Left renal pelvis (tissue), 4 donors: ENCODE measurements at places on chromosomes 2 and 18.

GRCh38 chr2:5868931-5869330 lies 176.7 kb downstream of the SOX11 start:
- DNase-seq, result no peak

DNA sequence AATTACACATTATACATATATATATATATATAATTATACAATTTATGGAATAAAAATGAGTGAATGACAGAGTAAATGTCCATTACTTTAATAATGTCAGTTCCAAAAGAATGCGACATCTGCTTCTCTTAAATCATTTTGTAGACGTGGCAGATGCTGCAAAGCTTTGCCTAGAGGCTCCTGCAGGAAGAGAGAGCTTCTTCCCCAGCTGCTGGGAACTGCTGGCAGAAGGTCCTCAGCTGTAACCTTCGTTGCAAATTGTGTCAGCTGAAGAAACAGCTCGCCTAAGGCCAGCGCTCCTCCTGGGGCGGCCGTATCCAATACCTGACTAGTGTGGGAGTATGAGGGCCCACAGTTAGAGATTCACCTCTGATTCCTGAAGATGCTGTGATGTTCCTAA lies 9.6 kb upstream of the THNSL2 start:
- no peak for DNase-seq

GRCh38 chr18:44682871-44683221 lies 2.2 kb downstream of the SETBP1 start:
- no peak for DNase-seq

DNA sequence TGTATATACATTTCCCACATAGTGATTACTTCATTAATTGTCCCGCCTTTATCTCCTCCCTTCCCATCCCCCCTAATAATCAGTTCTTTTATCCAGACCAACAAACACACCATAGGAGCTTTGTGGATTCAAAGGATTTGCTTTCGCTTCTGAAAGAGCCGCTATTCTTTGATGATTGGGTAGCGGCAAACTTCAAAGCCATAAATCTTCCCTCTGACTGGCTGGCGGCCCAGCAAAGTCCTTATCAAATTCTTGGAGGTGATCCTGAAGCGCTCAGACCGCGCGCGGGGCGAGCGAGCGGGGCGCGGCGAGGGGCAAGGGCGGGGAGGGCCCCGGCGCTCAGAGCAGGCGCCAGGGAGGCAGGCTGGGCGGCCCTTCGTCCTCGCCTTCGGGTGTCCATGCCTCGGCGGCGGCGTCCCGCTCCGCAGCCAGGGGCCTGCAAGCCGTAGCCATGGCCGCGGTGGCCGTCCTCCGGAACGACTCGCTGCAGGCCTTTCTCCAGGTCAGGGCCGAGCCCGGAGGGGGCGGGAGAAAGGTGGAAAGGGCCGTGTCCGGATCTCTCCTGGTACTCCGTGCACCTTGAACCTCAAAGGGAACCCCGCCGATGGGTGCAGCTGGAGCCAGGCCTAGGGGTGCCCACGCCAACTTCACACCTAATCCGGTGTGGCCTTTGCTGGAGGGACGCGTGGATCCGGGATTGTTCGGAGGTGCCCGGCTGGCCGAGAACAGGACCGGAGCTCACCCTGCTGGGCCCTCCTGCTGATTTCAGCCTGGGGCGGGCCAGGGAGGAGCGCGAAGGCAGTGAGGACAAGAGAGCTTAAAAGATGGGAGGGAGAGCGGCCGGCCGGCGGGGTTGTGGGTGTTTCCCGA lies at the start of gene SP5:
TSS of gene SP5 (plus strand) at position 276 of the 870 bp plus-strand sequence. CDS start at position 452, 176 bp downstream.
- no peak for DNase-seq

- no peak for DNase-seq
Measured at GRCh38 chr18:76493213-76494161, 1.6 kb downstream of the ZNF516 start.

- DNase-seq, result peak; percentile 30
Measured at GRCh38 chr2:99801327-99801901, 311.6 kb upstream of the REV1 start.

DNA sequence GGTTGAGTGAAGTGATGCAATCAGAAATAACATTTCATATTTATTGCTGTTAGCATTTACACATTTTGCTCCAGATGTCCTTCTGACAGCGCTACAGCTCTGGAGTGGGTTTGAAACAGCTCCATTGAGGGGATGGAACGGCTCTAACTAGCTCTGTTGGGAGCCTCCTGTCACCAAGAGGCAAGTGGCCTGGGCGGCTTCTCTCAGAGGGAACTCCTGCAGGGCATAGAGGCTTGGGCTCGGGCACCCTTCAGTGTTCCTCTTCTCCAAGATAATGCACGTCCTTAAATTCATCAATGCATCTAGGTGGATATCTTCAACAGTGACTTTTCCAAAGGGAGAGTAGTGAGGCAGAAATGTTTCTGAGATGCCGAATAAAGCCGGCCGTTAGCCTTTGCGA lies 122.5 kb downstream of the CNTNAP5 start:
- DNase-seq, result no peak

DNA sequence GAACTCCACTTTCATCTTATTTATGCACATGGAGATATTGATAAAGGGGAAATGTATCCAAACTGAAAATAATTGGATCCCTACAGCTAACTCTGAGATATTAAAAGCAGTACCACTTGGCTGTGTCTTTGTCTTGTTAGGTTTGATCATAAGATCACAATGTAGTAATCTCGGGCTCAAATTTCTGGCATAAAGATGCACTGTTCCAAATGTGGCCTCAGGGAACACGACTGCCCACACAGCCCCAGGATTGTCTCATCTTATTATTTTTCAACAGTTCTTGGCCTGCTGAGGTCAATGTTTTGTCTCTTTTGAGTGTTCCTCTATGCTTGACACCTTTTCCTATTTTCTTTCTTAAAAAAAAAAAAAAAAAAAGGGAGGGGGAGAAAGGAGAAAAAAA lies 114.1 kb downstream of the GBX2 start:
- DNase-seq, result no peak

DNA sequence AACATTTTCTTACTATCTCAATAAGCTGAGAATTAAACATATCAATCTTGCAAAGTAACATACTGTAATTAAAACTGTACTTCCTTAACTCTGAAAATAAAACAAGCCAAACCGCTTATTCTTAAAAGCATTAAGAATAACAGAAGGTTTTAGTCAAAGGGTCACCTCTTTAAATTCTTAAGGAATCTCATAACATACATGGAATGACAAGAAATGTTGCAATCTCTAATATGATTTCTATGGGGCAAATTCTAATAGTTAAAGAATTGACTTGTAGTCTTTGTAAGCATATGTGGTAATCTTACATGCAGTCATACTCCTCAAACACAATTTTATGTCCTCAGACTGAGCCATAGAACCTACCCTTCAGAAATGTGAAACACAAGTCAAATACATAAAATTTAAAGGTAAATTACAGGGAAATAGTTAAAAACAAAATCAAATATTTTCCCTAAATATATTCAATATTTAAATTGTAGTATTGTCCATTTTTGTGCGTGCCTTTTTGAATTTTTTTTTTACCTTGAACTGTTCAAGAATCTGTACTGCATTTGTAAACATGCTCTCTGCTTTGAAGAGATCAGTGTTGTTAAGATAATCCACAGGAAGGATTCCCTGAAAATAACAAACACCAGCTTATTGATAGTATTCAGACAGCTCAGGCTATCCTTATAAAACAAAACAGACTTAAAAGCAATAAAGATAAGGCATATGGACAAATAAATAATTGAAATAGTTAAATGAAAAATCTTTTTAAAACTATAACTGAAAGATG lies 48.2 kb downstream of the PIGN start:
- DNase-seq, result no peak

- no peak for DNase-seq
Measured at GRCh38 chr2:44883356-44883755, 58.1 kb upstream of the SIX3 start.

DNA sequence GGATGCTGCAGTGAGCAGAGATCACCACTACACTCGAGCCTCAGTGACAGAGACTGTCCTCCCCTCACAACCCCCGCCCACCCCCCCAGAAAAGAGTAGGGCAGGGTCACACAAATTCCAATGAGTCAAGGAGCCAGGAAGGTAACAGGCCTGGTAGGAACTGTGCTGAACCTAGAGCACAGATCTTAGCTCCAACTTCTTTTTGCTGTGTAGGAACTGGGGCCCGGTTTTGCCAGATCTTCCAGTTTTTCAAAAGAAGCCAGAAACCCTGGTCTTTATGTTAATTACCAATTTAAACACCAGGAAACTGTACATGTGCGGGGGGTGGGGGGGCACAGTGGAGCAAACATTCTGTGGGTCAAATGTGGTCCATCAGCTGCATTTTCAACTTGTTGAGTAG lies 71.0 kb downstream of the PRPF40A start:
- DNase-seq, result no peak

GRCh38 chr18:1002653-1003178 lies 98.0 kb downstream of the ADCYAP1 start:
- DNase-seq, result no peak
